ENCODE measurements at places on chromosomes 7 and 10.

DNA sequence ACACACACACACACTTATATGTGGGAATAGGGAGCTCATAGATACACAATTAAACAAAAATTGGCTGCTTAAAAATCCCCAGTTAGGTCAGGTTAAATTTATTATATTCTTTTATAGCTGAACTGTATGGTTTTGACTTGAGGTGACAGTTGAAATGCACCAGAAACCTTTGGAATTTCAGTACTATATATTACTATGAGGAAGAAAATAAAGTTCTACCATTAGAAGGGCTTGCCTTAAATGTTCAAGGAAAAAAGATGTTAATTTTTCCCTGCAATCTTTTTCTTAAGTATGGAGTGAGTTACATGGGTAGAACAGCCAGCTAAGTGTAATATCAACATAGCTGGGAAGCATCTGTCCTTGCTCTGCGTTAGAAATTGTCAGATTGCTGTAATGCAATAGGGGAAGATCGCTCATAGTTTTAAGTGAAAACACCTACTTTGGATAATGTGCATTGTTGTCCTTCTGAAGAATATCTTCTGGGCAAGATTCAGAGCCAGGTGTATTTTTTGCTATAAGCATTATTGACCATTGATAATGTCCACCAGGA lies 415.8 kb upstream of the MKI67 start:
- no peak overlapping the region for H3K4me3 ChIP-seq
- no peak overlapping the region for H3K27ac ChIP-seq
- peaks cover 48% of the 10 kb centered on the region for H3K27me3 ChIP-seq
- H3K36me3 ChIP-seq = no peaks in the 10 kb centered on the region

- H3K4me1 ChIP-seq = peaks cover 26% of the 10 kb centered on the region
- DNase-seq = no peak
- no peak overlapping the region for H3K4me3 ChIP-seq
Observed at GRCh38 chr10:31709476-31709875, 219.2 kb downstream of the ARHGAP12 start.

GRCh38 chr7:155280446-155281397 lies 17.0 kb upstream of the INSIG1 start:
- H3K4me3 ChIP-seq = no peak overlapping the region
- peaks cover 35% of the 10 kb centered on the region for H3K4me1 ChIP-seq

GRCh38 chr10:17233286-17233991 lies 5.4 kb downstream of the VIM start:
- H3K27me3 ChIP-seq = no peaks in the 10 kb centered on the region
- peaks cover 65% of the 10 kb centered on the region for H3K4me1 ChIP-seq
- no peak for DNase-seq
- H3K4me3 ChIP-seq = no peak overlapping the region
- H3K27ac ChIP-seq = peak overlapping the region; percentile 29
- H3K36me3 ChIP-seq = peaks cover 92% of the 10 kb centered on the region

DNA sequence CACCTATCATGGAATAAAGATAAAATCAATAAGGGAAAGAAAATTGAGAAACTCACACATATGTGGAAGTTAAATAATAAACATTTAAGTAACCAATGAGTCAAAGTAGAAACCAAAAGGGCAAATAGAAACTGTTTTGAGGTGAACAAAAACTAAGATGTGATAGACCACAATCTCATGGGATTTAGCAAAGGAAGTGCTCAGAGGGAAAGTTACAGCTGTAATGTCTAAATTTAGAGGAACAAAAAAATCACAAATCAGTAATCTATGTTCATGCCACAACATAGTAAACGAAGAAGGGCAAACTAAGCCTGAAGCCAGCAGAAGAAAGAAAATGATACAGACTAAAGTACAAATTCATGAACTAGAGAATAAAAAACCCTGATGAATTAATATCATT lies 16.3 kb downstream of the CYP3A4 start:
- H3K4me1 ChIP-seq = peaks cover 10% of the 10 kb centered on the region
- H3K36me3 ChIP-seq = no peaks in the 10 kb centered on the region
- H3K27ac ChIP-seq = no peak overlapping the region
- no peak for DNase-seq

- no peak for DNase-seq
- no peaks in the 10 kb centered on the region for H3K4me1 ChIP-seq
- no peaks in the 10 kb centered on the region for H3K36me3 ChIP-seq
- no peak overlapping the region for H3K4me3 ChIP-seq
Observed at GRCh38 chr10:22894714-22895113, 33.1 kb upstream of the ARMC3 start.

DNA sequence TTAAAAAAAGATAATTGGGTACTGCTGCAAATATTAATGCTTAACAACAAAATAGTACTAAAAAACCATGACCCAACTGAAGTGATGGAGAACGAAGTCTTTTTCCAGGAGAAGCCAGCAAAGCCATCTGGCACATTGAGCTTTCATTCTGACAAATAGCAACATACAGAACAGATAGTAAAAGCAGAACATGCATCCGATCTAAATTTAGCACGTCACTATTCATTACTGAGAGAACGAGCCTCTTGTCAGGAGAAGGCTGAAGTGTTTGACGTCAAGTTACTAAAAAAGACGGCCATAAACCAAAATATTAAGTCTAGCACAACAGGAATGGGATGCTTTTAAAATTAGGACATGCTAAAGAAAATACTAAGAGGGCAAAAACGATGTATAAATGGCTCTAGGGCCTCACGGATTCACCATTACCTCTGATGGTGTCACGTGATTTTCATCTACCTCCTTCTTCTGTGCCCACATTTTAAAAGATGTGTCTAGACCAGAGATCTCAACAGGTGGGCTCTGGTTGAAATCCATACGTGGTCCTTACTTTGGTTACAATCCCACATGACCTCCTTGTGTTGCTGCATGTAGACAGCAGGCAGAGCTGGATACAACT lies 52.3 kb downstream of the CTBP2 start:
- H3K27me3 ChIP-seq = peaks cover 2% of the 10 kb centered on the region
- DNase-seq = no peak
- no peaks in the 10 kb centered on the region for H3K4me1 ChIP-seq
- no peak overlapping the region for H3K27ac ChIP-seq

DNA sequence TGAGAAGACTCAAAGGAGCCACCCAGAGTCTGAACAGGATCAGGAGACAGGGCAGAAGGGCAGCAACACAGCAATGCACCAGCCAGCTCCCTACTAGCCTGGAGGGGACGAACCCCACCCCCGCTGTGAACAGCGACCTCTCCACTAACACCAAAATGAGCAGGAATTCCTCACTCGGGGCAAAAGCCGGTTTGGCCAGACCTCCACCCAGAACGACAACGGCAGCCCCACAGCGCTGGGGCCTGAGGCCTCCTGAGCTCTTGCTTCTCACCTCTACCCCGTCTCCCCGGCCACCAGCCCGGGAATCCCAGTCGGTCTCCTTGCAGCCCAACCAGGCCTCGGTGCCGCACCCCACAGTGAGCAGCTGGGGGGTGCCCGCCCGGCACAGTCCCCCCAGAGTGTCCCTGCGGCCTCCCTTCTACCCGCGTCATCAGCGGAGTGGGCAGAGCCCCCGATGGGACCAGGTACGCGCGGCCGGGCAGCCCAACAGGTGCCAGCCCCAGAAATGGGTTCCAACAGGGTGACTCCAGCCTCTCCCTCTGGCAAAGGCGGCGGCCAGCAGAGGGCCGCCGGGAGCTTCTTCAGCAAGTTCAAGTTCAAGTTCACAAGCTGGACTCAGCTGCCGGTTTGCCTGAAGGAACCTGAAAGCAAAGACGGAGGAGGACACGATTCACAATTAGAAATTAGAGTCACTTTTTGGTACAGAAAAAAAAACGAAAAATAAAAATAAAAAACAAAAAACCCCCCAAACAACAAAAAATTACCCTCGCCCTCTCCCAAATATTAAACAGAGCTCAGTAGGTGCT lies 129.0 kb downstream of the MARCHF5 start:
- H3K27me3 ChIP-seq = peaks cover 61% of the 10 kb centered on the region
- no peak overlapping the region for H3K27ac ChIP-seq
- peak overlapping the region; percentile 26 for H3K4me3 ChIP-seq
- peak; percentile 34 for DNase-seq
- peaks cover 4% of the 10 kb centered on the region for H3K4me1 ChIP-seq

- H3K27ac ChIP-seq = no peak overlapping the region
- no peak for DNase-seq
- no peaks in the 10 kb centered on the region for H3K36me3 ChIP-seq
- H3K4me1 ChIP-seq = no peaks in the 10 kb centered on the region
Observed at GRCh38 chr10:121684276-121684675, 86.0 kb upstream of the FGFR2 start.

- peaks cover 2% of the 10 kb centered on the region for H3K36me3 ChIP-seq
- H3K4me3 ChIP-seq = no peak overlapping the region
- no peaks in the 10 kb centered on the region for H3K4me1 ChIP-seq
Observed at GRCh38 chr10:103614306-103615158, 121.0 kb downstream of the NEURL1 start.

- no peak overlapping the region for H3K27ac ChIP-seq
- peaks cover 35% of the 10 kb centered on the region for H3K27me3 ChIP-seq
- H3K4me3 ChIP-seq = no peak overlapping the region
- DNase-seq = peak; percentile 5
- no peaks in the 10 kb centered on the region for H3K36me3 ChIP-seq
- no peaks in the 10 kb centered on the region for H3K4me1 ChIP-seq
Observed at GRCh38 chr7:46830-47140, 145.6 kb upstream of the FAM20C start.

DNA sequence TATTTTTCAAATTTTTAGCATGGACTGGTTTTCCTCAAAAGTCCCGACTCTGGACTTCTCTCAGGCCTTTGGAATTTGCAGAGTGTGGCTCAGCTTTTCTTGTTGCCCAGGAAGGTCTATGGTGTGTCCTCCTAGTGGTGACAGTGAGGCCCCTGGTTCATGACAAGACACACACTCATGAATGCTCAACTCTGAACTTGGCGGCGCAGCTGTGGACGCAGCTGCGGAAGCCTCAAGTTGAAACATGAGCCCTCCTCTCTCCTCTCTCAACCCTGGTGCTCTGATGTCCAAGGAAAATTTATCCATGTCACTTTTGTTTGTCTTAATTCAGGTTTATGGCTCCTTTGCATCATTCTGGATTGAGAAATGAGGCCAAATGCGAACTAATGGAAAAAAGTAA lies 183.9 kb downstream of the HECW1 start:
- H3K4me1 ChIP-seq = no peaks in the 10 kb centered on the region
- peaks cover 38% of the 10 kb centered on the region for H3K27me3 ChIP-seq
- no peak overlapping the region for H3K27ac ChIP-seq
- H3K36me3 ChIP-seq = no peaks in the 10 kb centered on the region

DNA sequence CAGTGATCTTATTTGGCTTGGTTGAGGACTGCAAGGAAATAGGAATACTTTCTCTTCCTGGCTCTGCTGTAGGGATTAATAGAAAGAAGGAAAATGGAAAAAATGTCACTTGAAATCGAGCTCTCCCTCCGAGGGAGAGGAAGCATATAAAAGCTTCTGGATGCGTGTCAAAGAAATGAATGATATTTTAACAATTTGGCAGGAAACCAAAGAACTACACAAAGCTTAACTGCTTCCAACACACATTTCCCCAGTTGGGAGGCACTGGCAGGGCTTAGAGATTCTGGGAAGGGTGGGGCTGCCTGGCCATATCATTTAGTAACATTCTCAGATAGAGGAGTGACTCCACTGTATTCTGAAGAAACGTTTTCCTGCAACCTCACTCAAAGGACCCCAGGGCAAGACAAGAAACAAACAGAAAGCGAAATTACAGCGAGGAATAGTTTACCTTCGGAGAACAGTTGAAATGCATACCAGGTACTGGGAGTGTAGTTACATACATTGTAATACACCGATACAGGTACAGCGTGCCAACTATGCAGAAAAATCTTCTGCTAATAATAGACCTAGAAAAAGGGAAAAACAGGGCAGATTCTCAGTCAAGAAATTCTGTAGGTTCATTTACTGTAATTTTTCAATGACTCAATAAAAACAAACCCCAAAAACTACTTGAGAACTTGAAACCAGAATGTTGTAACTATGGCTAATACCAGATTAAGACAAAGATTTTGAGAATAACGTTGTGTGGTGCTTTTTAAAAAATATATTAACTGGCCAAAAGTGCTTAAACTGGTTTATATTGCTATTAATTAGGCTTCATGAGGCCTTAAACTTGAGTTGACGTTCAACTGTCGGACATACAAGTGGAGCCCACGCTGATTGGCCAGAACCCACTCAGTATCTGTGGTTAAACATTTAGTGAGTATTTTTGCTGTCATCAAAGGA lies 75.7 kb upstream of the ASAH2 start:
- no peak overlapping the region for H3K27ac ChIP-seq
- peaks cover 30% of the 10 kb centered on the region for H3K36me3 ChIP-seq
- H3K4me3 ChIP-seq = no peak overlapping the region

DNA sequence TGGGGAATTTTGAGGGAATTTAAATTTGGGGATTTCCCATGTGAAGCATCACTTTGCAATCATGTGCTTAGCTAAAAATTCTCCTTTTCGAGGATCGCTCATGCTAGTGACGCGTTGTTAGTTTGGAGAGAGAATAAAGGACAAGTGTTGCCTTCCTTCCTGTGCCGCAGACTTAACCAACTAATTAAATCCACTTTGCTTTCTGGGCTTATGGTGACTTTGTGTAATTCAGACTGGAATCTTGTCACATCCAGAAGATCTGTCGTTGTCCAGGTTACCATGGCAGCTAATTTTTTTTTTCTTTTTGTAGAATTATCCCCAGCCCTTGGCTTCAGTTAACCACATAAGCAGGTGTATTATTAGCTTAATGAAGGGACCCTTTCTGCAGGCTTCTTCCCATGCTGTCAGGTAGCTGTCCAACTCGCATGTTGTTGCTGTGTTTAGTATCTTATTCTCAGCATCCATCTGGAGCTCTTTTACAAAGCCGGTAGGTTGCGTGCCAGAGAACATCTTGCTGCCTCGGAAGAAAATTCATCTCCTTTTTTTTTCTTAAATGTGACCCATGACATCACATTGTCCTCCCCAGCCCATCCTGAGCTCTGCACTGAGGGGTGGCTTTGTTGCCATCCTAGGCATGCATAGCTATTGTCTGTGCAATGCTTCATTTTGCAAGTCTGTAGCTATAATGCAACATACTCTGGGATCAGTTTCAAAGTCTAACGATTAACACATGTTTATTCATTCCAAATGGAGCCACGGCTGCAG lies 47.2 kb upstream of the NRP1 start:
- peaks cover 20% of the 10 kb centered on the region for H3K4me1 ChIP-seq
- peaks cover 42% of the 10 kb centered on the region for H3K27me3 ChIP-seq
- DNase-seq = no peak
- H3K27ac ChIP-seq = no peak overlapping the region

GRCh38 chr7:12322284-12322902 lies 81.3 kb downstream of the VWDE start:
- no peaks in the 10 kb centered on the region for H3K36me3 ChIP-seq
- peaks cover 14% of the 10 kb centered on the region for H3K4me1 ChIP-seq
- no peaks in the 10 kb centered on the region for H3K27me3 ChIP-seq
- no peak overlapping the region for H3K27ac ChIP-seq
- DNase-seq = no peak

GRCh38 chr10:104648421-104648820 lies 7.3 kb downstream of the SORCS3 start:
- no peak overlapping the region for H3K27ac ChIP-seq
- DNase-seq = no peak
- H3K4me1 ChIP-seq = no peaks in the 10 kb centered on the region
- H3K36me3 ChIP-seq = no peaks in the 10 kb centered on the region
- H3K27me3 ChIP-seq = peaks cover 59% of the 10 kb centered on the region
- H3K4me3 ChIP-seq = no peak overlapping the region
